ENCODE measurements at places on chromosomes 1 and 21.

DNA sequence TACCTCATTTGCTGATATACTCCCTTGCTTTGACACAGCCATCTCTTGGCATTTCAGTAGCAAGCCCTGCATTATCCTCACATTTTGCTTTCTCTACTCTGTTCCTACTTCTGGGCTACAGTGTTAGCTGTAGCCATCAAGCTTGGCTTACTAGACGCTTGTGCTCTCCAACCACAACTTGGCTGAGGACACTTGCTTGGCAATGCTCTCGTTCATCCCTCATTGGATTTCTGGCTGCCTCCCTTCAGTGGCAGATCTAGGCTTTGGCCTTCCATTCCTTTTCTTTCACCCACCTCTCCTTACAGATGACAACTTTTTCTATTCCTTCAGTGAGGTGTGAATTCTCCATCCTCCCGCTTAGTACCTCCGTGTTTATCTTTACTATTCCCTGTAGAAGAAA lies 428.7 kb upstream of the LRRC7 start:
- no peak for DNase-seq

DNA sequence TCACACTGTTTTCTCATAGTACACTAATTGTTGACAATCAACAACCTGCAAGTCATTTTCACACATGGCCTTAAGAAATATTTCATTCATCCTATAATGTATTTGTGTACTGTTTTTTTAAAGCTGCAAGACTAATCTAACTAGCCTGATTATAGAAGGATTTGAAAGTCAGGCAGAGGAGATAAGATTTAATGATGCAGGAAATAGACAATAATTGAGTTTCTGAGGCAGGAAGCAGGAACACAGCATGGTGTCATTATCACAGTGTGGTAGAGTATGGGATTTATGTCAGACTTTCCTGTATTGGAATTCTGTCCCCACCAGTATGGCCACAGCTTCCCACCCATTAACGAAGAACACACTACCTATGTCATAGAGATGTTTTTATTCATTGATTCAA lies 138.8 kb downstream of the LRRC7 start:
- no peak for DNase-seq

GRCh38 chr1:166378805-166379204 lies 212.0 kb upstream of the FAM78B start:
- no peak for DNase-seq

DNA sequence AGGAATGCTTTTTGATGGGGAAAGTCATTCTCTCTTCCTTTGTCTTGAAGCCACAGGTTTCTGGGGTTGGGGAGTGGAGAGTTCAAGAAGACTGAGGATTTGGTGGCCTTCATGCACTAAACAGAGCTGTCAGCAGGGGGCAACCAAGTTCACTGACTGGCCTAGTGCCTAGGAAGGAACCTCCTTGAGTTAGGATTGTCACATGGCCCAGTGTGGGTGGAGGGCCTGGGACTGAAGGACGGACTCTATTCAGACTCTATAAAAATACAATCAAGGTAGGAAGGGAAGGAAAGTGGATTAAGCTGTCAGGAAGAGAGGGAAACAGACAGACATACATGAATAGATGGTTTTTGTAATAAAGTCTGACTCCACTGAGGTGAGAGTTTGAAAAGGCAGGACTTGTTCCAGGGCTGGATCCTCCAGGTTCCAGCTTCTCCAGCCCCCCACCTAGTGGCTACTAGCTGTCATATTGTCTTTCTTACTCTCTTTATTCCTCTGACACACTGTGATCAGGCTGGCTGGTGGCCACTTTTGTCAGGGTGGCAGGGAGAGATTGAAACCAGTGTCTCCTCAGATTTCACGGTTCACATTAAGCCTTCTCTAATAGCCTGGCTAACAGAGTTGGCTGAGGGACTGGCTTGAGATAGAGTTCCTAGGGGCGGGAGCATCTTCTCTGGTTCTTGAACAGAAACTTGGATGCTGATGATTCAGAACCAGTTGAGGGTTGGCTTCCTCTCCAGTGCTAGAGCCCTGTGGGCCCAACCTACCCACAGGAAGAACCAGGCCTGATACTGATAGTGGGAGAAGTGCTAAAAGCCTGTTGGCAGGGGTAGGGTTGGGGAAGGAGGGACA lies 4.1 kb upstream of the SH3BGRL3 start:
- peak; percentile 79 for DNase-seq

- no peak for DNase-seq
Measured at GRCh38 chr1:23563755-23564374, 4.6 kb upstream of the ID3 start.

- no peak for DNase-seq
Measured at GRCh38 chr1:75967719-75968118, 35.5 kb upstream of the ASB17 start.

GRCh38 chr1:229617351-229618100 lies 8.4 kb downstream of the TAF5L start:
- no peak for DNase-seq

GRCh38 chr21:41891132-41891531 lies 12.0 kb upstream of the PRDM15 start:
- DNase-seq: no peak

- no peak for DNase-seq
Measured at GRCh38 chr1:179549368-179549700, 26.4 kb downstream of the NPHS2 start.

DNA sequence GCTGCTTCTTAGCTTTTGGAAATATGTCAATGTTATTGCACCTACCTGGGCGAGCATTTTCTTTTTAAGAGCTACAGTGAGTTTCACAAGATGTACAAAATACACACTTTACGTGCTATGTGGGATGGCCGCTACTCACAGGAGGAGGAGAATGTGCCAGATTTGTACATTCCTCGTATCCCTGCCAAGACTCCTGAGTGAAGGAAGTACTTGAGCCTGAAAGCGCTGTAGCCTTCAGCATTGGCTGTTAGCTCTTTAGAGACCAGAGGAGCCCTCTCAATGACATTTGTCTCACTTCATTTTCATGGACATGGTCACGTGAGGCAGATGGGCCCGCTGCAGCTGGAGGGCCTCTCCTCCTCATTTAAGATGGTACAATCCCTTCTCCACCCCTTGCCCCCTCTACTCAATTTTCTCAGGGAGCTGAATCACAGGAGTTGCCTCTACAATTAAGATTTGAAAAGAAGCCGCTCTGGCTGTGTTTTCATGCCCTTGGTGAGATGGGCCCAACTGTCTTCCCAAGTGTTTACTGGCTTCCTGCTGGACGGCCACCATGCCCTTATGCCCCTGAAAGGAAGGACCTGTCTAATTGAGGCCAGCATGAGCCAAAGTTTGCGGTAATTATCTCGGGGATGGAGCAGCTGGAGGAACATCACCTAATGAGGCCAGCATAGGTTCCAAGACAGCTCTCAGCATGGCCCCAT lies 442.6 kb downstream of the PRDM2 start:
- no peak for DNase-seq

DNA sequence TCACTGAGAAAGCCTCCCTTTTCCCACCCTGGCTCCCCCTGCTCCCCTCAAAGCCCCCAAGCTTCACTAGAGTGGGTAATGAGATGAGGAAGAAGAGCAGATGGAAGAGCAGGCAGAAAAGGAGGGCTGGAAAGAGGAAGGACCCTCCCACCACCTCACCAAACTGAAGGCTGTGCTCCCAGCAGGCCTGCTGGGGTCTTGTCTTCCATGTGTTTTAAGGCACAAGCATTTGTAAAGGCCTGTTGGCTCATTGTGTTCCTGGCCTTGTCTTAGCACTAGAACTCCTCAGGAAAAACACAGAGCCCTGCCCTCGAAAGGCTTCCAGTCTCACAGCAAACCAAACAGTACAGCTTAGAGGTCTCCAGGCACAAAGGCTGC lies 51.5 kb downstream of the TOMM20 start:
- DNase-seq: no peak

DNA sequence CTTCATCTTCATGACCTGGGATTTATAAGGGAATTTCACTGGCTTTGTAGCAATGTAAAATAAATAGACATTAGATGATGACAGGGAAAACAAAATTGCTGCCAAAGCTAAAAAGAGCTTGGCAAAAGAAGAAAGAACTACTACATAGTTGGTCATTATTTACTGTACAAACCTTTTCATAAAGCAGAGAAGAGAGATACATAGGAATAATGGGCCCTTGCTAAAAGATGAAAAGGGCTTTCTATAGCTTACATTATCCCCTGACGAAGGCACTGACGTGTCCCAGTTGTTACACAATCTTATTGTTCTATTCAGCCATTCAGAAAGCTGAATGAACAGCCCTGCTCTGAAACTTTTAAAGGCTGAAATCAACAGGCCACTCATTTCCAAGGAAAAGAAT lies 57.1 kb downstream of the ZC3H11B start:
- DNase-seq: no peak

GRCh38 chr1:85243372-85243771 lies 16.1 kb downstream of the C1orf52 start:
- no peak for DNase-seq

DNA sequence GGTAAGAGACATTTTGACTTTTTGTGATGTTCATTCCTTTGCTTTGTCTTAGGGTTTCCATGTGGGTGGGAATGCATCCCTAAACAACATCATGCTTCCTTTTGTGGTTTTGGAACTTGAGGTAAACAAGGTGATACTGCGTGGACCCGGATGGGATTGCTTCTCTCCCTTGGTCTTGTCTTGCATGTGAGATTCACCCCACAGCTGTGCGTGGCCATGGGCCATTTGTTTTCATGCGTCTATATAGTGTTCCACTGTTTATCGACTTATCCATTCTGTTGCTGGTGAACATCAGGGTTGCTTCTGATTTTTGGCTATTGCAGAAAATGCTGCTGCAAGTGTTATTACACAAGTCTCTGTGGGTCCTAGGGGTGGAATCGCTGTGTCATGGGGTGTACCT lies 21.1 kb downstream of the CRYAA start:
- no peak for DNase-seq

DNA sequence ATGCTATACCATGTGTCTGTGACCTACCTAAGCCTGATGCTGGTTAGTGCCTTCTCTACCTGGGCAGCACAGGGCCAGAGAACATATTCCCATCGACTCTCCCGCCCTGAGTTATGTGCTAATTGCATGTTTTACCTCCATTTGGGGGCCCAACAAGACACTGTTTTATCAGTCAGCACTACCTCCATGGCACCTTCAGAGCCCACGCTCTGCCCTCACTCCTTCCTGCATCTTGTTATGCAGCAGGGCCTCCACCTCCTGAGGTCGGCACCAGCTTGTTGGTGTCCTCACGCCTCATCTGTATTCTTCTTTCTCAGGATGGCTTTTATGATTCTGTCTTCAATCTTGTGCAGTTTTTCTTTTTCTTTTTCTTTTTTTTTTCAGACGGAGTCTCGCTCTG lies 11.9 kb downstream of the WNT9A start:
- no peak for DNase-seq

DNA sequence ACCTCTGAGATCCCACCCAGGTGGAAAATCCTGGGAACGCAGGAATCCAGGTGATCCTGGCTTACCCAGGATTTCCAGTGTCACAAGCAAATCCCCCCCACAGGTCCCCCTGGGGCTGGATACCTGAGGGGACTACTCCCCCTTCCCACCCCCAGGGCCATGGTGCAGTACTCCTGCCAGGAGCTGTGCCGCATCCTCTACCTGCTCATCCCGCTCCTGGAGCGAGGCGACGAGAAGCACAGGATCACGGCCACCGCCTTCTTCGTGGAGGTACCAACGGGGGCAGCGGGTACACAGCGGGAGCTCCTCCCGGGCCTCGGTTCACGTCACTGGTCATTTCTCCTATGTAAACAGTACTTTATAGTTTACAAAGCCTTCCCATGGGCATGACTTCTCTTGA lies 20.4 kb upstream of the TTC4 start:
- no peak for DNase-seq

- DNase-seq: no peak
Measured at GRCh38 chr21:38474124-38474523, 24.2 kb downstream of the ERG start.

GRCh38 chr1:105700723-105701122 lies 1355.8 kb upstream of the PRMT6 start:
- no peak for DNase-seq

DNA sequence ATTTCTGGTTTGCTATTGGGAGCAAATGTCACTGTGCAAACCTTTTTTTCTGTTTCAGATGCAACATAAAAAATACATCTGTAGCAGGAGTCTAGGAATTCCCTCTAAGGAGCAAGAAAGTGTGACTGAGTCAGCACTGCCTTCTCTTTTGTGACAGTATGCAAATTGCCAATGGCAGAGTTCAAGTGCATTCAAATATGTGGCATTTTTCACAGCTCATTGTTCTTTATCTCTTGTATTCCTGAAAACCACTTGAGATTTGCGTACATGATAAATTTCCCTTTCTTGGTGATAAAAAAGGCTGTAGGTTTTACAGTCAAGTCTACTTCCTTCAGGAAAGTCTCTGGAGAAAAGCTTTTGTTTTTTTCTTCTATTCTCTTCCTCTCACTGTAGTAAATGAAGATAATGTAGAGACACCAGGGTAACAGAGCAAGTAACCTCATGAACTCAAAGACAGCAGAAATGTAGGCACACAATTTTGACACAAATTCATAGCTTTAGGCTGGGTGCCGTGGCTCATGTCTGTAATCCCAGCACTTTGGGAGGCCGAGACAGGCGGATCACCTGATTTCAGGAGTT lies 129.7 kb upstream of the L1TD1 start:
- DNase-seq: no peak

GRCh38 chr1:223784541-223784940 lies 61.2 kb downstream of the TP53BP2 start:
- DNase-seq: no peak

- DNase-seq: no peak
Measured at GRCh38 chr1:68449901-68450300, at the start of gene RPE65. Gene RPE65 (minus strand): TSS chr1:68449954. CDS start chr1:68449905, 49 bp downstream.

DNA sequence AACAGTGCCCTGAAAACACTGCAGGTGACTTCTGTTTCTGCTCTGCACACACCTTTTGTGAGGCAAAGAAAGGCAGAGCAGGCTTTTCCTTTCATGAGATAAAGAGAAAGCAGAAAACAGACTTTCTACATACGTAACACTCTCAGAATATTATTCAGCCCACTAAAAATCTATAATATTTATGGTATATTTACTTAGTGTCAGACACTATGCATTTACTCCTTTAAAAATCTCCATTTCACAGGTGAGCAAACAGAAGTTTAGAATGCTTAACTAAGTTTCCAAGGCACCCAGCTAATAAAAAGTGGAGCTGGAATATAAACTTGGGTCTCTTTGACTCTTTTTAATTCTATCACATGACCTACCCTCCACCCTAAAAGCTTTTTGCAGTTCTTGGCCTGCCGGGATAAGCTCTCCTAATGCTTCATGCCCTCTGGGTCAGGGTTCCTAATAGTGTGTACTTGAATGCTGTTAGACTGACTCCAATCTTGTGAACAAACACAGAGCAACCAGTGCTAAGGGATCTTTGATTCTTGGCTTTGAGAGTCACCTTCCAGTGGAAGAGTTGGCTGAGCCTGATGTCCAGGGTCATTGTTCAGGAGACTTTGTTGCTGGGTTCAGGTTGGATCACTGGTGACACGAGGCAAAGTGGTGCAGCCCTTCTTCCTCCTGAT lies 27.2 kb downstream of the PROK1 start:
- DNase-seq: no peak

- DNase-seq: no peak
Measured at GRCh38 chr1:68313735-68314134, 81.4 kb upstream of the WLS start.

GRCh38 chr1:182238421-182238820 lies 153.2 kb downstream of the GLUL start:
- DNase-seq: no peak

GRCh38 chr1:113191579-113192076 lies 118.6 kb downstream of the LRIG2 start:
- no peak for DNase-seq

GRCh38 chr1:172340520-172340919 lies 80.0 kb upstream of the C1orf105 start:
- no peak for DNase-seq

- no peak for DNase-seq
Measured at GRCh38 chr1:213759359-213760181, 228.2 kb upstream of the PROX1 start.

- DNase-seq: no peak
Measured at GRCh38 chr21:21216047-21216446, 217.8 kb downstream of the NCAM2 start.

All from activated CD4-positive, alpha-beta T cell treated with anti-CD3 and anti-CD28 coated beads for 24 hours (primary cell).